ENCODE measurements at places on chromosomes 1 and 21. TPM values are rescaled to one million over a fixed set of nuclear protein-coding genes. Genes with fewer than 3 reads are reported as not detected.

- no peak for DNase-seq
Measured at GRCh38 chr1:224617410-224618355, 1.6 kb downstream of the CNIH3 start.

The PGD gene
- total RNA-seq, result 93.7 TPM

GRCh38 chr1:198711837-198712236 is 73.0 kb downstream of the PTPRC start:
- no peak for DNase-seq

GRCh38 chr21:42460391-42461184 is 35.4 kb downstream of the RSPH1 start:
- DNase-seq, result peak; percentile 62

DNA sequence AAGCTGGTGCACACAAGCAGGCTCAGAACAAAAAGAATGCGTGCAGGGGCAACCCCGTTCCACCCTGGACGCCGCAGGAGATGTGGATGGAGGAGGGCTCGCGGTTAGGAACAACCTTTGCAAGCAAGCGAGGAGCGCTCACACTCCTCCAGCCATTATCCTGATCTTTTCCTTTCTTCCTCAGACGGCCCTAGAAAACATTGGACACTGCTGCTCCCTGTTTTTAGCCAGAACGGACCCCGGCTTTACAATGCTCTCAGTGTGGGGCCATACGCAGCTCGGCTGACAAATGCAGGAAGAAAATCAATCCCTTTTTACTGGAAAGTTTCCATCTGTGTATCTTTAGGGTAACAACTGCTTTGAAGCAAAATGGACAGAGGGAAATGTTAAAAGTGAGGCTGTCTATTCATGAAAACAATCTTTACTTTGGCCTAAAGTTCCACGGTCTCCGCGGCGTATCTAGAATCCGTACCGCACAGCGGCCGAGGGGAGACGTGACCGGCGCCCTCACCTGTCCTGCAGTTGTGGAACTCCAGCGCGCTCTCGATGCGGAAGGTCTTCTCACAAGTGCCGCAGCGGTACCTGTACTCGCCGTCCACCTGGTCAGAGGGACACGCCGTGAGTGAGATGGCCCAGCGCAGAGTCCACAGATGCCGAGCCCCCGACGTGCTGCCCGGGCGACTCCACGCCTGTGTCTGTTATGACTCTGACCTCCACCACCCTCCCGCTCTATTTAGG is 44.0 kb downstream of the PRDM15 start:
- DNase-seq, result no peak

The C8B gene
- not detected for total RNA-seq

DNA sequence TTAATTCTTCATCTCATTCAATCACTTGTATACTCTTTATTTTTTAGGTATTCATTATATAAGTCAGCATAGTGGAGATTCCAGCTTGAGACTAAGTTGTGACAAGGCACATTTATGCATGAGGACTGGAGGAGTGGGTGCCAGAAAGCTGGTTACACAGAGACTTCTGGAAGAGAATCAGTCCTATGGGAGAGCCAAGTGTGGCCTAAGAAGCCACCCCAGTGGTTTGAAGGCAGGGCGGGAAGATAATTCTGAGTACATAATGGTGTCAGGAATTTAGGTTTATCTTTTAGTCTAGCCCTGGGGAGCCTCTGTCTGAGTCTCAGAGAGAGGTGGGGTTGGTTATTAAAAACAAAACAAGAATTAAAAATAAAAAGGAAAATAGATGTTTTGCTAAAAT is 83.0 kb downstream of the SPAG17 start:
- DNase-seq, result no peak

The ITLN2 gene
- not detected for total RNA-seq

The SH2D1B gene
- not detected for total RNA-seq

The BRDT gene
- total RNA-seq, result not detected

- no peak for DNase-seq
Measured at GRCh38 chr1:195960580-195960979, 647.7 kb downstream of the KCNT2 start.
